Motor neuron (in vitro differentiated cells): ENCODE measurements at places on chromosomes 1 and 21.

GRCh38 chr1:234940841-234941240 is 187.8 kb downstream of the TOMM20 start:
- no peak for ATAC-seq

DNA sequence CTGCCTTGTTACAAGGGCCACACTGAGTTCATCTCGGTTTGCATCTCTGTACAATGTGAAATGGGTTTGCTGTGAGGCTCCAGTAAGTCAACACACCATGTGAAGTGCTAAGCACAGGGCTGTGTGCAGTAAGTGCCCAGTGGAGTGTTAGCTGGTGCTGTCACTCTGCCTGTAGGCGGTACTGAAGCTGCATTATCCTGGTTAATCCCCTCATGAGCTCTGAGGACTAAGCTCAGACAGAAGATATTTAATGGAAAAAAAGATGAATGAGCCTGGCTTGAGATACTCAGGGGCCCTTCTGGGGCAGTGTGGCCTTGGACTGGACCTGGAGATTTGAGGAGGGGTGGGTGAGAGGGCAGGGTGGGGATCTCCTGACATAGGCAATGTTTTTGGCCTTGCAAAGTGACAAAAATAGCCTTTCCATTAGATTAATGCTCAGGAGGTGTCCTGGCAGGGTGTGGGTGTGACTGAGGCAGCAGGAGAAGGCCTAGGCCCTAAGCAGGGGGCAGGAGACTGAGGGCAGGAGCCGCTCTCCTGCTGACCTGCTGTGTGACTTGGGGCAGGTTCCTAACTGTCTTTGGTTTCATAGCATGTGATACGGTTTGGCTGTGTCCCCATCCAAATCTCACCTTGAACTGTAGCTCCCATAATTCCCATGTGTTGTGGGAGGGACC is 570.5 kb downstream of the PTPRU start:
- ATAC-seq, result no peak

DNA sequence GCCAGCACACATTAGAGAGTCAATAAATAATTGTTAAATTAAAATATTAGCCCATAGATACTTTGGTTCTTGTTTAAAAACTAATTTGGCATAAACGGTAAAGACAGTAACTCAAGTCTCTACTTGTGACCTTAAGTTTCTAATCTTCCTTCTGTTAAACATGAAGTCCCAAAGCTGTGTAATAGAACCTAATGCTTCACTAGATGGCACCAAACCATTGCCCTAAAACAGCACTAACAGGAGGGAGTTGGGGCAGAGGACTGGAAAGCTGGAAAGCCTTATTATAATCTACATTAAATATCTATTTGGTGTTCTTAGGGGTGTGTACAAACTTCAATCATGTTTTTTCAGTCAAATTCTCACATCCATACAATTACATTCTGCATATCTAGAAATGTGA is 176.7 kb downstream of the OLFM3 start:
- peak; percentile 91 for ATAC-seq

- ATAC-seq, result no peak
Observed at GRCh38 chr1:229213797-229214196, 57.1 kb upstream of the RAB4A start.

DNA sequence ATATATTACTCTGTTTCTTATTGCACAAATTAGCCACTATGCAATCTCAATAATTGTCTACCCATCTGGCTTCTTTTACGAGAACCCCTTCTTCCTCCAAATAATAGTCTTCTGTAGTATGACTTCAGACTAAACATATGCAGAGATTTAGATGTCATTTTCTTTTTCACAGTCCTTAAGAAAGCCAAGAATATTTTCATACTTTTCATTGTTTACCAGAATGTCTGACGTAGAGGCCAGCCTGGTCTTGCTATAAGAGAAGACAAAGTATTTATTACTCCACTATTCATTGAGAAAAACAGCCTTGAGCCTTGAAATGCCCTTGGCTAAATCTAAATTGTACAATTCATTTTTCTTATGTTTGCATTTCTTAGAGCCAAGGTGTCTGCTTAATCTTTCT is 714.9 kb upstream of the CXADR start:
- no peak for ATAC-seq

- ATAC-seq, result no peak
Observed at GRCh38 chr1:213106298-213106697, 55.3 kb downstream of the RPS6KC1 start.

DNA sequence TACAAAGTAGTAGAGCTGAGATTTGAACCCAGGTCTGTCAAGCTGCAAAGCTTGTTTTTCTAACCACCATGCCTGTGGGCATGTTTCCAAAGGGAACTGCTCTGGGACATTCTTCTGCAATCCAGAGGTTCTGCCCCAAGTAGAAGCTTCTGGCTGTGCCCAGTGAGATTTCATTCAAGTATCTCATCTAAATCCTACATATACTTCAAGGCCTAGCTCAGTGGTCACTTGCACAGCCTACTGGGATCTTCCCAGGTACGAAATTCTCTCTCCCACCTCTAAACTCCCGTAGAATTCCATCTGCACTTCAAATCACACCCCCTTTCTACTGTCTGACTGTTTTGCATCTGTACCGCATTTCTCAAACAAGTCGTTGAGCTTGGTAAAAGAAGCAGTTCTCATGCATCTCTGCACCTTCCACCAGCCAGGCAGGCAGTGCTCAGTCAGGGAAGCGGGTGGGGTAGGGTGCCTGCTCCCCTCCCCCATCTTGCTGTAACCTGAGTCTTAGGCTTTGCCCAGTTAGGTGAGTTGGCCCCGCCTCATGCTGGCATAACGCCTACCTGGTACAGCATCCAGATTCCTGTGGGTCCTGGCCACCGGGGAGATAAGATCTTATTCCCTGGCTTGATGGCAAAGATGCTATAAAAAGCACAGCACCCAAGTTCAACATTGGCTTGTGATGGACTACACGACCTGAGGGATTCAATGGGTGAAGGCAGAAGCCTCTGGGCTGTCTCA is 13.5 kb downstream of the SLC9A1 start:
- ATAC-seq, result no peak

DNA sequence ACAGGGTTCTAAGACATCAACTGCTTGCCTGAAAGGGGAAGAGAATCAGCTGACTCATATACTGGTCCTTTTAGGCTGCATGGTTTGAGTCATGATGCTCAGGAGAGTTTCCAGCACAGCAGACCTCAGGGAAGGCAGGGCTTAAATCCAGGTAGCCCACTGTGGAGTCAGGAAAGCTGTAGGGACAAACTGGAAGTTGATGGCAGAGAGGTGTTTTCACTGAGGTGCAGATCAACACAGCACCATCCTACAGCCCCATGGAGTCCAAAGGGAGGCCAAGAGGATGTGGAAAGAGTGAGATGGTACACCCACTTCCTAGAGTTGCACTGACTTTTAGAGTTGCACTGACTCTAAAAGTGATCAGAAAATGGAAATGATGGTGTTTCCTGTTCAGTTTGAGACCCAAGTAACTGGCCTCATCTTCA is 252.4 kb upstream of the DUSP10 start:
- no peak for ATAC-seq

GRCh38 chr21:32516756-32517649 is 68.3 kb downstream of the TCP10L start:
- ATAC-seq, result no peak

- no peak for ATAC-seq
Observed at GRCh38 chr1:96338622-96339021, 383.0 kb upstream of the PTBP2 start.

GRCh38 chr1:92374223-92374622 is 75.4 kb downstream of the RPAP2 start:
- no peak for ATAC-seq

DNA sequence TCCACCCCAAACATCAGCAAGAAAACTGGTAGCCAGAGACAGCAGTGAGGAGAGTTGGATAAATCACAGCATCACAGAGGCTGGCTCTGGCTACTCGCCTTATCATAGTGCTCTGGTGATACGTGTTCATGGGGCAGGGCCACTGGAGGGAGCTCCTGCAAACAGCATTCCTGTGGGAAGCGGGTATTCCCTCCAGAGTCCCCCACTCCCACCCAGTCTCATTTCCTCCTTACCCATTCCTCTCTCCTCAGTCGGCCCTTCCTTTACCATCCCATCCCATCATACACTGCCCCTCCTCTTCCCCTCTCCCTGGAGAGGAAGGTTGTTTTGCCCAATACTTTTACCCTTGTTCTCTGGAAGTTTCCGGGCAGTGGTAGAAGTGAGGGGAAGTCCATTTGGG is 7.1 kb downstream of the NHLH2 start:
- no peak for ATAC-seq

DNA sequence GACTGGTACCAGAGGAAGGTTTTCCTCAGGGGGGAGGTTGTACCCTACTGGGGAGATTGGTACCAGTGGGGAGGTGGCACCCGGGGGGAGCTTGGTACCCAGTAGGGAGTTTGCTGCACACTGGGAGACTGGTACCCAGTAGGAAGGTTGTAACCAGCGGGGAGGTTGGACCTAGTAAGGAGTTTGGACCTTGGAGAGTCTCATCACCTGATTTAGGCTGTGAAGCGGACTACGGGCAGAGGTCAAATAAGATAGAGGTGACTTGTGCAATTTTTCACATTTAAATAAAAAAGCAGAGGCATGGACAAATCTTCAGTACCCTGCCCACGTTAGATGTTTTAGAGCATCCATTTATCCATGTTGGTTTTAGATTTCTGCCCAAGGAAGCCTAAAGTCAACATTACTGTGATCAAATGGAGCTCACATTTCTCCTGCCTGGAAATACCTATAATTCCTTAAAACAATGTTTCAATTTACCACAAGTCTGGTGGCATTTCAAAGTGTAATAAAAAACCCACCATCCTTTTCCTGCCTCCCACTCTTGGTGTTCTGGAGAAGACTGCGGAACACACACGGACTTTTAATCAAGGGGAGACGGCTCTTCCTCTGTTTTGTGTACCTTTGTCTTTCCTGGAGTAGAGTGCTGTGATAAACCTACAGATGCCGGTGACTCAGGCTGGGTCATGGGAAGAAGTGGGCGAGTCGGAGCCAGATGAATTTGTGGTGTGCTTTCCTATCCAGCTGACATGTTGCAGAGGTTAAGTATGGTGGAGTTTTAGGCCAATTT is 36.2 kb upstream of the MRPS6 start:
- no peak for ATAC-seq

DNA sequence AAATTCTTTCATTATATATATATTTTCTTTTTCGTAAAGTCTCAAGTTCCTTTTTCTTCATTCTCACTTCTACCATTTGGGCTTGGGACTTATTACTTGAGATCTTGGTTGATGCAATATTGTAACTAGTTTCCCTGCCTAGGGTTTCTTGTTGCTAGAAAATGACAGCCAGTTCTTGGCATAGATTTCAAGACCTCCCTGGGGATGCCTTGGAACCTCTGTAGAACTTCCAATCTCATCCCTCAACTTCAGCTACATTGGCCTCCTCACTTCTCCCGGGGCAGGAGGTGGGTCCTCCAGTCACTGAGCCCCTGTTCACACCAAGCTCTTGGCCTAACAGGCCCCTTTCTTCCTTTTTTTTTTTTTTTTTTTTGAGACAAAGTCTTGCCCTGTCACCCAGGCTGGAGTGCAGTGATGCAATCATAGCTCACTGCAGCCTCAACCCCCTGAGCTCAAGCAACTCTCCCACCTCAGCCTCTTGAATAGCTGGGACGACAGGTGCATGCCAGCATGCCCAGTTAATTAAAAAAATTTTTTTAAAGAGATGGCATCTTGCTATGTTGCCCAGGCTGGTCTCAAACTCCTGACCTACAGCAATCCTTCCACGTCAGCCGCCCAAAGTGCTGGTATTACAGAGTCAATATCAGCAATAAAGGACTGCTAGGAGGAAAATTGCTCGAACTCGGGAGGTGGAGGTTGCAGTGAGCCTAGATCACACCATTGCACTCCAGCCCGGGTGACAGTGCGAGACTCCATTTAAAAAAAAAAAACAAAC is 33.1 kb downstream of the MAP3K7CL start:
- no peak for ATAC-seq

- no peak for ATAC-seq
Observed at GRCh38 chr1:220227393-220227792, 44.9 kb downstream of the RAB3GAP2 start.

- peak; percentile 50 for ATAC-seq
Observed at GRCh38 chr1:111538343-111539025, 35.1 kb upstream of the ADORA3 start.

- ATAC-seq, result no peak
Observed at GRCh38 chr1:36387141-36387949, 1.6 kb upstream of the STK40 start.

- ATAC-seq, result peak; percentile 39
Observed at GRCh38 chr1:78619446-78619802, 824 bp upstream of the IFI44L start.

DNA sequence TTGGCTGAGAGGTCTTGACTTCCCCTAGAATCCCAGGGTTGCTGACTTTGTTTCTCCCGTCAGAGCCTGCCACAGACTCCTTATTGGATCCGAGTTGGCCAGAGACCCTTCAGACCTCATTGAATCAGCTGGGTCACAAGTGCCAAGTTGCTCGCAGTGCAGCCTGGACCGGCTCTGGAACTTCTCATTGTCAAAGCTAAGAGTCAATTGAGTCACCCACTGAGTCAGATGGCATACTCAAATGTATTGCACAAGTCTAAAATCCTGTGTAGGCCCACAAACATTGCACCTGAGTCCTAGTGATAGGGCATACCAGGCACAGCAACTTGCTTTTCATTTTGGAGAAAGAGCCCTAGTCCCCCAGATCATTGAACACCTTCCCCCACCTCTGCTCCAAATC is 20.4 kb upstream of the SCAF4 start:
- no peak for ATAC-seq

DNA sequence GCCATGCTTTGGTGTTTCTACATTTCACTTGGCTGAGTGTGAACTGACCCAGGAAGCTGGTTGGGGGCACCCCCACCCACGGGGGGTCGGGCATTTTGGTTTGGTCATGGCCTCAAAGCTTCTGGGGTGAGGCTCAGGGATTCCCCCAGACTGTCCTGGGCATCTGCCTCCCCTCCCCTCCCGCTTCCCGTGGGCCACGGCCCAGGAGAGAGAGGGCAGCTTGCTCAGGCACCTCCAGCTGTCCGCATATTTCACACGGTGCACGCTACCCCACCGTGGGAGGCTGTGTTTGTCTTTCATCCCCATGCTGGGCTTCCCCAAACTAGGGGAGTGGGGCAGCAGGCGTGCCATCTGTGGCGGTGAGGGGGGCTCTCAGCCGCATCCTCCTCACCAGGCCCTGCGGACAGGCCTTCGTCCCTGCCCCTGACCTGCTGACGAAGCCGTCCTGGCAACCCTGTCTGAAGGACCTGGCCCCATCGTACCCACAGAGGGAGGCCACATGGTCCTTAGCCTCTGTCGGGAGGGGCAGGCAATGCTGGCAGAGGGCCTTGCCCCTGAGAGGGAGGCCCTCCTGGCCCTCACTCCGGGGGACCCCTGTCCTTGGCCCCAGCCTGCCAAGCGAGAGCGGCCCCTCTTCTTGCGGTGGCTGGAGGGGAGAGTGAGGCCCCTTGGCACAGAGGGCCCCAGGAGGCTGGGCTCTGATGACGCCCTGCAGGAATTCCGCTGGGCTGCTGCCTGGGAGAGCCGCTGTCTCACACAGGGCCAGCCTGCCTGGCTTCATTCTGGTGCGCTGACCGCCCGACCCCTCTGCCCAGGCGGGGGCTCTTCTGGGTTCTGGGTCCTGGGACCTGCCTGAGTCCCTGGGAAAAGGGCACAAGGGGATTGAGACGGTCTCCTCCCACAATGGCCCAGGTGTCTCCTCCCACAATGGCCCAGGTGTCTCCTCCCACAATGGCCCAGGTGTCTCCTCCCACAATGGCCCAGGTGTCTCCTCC is 22.1 kb downstream of the TP73 start:
- ATAC-seq, result peak; percentile 81

- no peak for ATAC-seq
Observed at GRCh38 chr21:18840239-18840638, 436.7 kb upstream of the TMPRSS15 start.
